LHCN-M2 (cell line): ENCODE measurements at places on chromosomes 16 and 17. TPM values are rescaled to one million over a fixed set of nuclear protein-coding genes. Genes with fewer than 3 reads are reported as not detected.

- DNase-seq, result no peak
Observed at GRCh38 chr17:27463235-27463677, 7.0 kb downstream of the KSR1 start.

GRCh38 chr16:82524976-82525375, 101.8 kb upstream of the CDH13 start:
- peak; percentile 28 for DNase-seq

- DNase-seq, result no peak
Observed at GRCh38 chr17:62101090-62101489, 36.0 kb upstream of the MED13 start.

Gene SCGB1C2
- not detected in 2 replicates for total RNA-seq

Gene NACA2
- total RNA-seq, result not detected in 2 replicates

DNA sequence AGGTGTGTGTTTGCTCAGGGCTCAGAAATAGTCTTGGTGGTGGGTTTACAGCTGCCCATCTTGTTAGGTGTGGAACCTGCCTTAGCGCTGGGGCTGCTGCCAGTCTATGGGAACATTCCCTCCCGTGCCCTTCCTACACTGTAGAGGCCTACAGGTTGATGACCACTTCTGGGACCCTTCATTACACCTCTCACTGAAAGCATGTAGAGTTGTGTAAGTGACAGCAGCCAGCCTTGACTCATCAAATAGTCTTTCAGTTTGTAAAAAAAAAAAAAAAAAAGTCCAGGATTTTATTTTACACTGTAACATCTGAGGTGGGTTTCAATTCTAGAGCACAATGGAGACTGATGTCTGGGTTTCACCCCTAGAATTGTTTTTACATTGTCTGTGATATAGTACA, 193.9 kb downstream of the SPECC1 start:
- DNase-seq, result no peak

- DNase-seq, result no peak
Observed at GRCh38 chr17:81825841-81826466, 7.1 kb downstream of the MCRIP1 start.

DNA sequence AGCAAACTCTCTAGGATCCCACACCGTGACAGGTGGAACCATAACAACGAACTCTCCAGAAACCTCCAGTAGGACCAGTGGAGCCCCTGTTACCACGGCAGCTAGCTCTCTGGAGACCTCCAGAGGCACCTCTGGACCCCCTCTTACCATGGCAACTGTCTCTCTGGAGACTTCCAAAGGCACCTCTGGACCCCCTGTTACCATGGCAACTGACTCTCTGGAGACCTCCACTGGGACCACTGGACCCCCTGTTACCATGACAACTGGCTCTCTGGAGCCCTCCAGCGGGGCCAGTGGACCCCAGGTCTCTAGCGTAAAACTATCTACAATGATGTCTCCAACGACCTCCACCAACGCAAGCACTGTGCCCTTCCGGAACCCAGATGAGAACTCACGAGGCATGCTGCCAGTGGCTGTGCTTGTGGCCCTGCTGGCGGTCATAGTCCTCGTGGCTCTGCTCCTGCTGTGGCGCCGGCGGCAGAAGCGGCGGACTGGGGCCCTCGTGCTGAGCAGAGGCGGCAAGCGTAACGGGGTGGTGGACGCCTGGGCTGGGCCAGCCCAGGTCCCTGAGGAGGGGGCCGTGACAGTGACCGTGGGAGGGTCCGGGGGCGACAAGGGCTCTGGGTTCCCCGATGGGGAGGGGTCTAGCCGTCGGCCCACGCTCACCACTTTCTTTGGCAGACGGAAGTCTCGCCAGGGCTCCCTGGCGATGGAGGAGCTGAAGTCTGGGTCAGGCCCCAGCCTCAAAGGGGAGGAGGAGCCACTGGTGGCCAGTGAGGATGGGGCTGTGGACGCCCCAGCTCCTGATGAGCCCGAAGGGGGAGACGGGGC, 1.3 kb downstream of the SPN start:
- DNase-seq, result no peak

Gene WDR45B
- 90.8 and 116 TPM in 2 replicates for total RNA-seq

GRCh38 chr16:337437-337836, 15.1 kb downstream of the AXIN1 start:
- no peak for DNase-seq

GRCh38 chr16:30569281-30569680, 2.2 kb downstream of the ZNF688 start:
- DNase-seq, result no peak

DNA sequence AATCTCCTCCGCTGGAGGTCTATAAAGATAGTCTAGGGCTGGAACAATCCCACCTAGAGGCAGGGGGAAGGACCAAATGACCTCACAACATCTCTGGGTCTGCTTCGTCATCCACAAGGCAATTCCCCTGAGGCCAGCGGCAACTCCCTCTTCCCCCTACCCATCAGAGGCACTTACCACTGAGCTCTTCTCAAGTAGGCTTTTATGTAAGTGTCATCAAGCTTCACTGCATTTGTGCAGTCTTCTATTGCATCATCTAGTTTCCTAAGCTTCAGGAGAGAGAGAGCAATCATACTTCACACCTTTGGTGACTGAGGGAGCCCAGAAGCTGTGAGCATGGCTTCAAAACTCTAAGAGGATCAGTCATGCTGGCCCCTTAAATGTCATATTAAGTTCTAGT, 21.0 kb downstream of the CNP start:
- DNase-seq, result no peak

Gene HSD17B1
- 0.26 and 0.34 TPM in 2 replicates for total RNA-seq

DNA sequence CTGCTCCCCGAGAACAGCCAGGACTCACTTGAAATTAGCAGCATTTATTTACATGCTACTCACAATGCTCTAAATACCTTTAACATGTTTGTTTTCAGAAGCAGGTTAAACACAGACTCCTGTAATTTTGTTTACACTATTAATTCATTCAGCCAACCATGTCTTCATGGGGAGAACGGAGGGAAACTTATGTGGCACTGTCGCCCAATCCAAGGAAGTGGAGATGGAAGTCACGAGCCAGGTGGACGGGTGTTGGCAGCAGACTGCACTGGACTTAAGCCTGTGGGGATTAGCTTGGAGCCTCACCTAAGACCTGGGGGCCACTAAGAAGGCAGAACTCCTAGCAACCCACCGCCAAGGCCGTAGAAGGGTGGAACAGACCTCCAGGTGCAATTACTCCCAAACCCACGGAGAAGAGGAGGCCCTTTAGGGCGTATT, 8.8 kb upstream of the GFAP start:
- DNase-seq, result no peak

Gene ITGA2B
- total RNA-seq, result 0.40 TPM in 1 of 2 replicates, not detected in the other

Gene SEPTIN12
- not detected in 2 replicates for total RNA-seq

Gene KRT9
- total RNA-seq, result not detected in 2 replicates

Gene AXIN1
- 21.6 and 22.8 TPM in 2 replicates for total RNA-seq

GRCh38 chr17:79057737-79058385, 16.8 kb upstream of the ENGASE start:
- no peak for DNase-seq

Gene IKZF3
- not detected in 2 replicates for total RNA-seq

- no peak for DNase-seq
Observed at GRCh38 chr17:40364906-40365305, 369 bp upstream of the GJD3 start.

GRCh38 chr17:35159940-35160339, 12.3 kb downstream of the UNC45B start:
- DNase-seq, result no peak

- DNase-seq, result peak; percentile 75
Observed at GRCh38 chr17:7838090-7839075, 4.4 kb downstream of the KDM6B start.

Gene TMC5
- total RNA-seq, result not detected in 2 replicates

Gene PERCC1
- total RNA-seq, result not detected in 2 replicates

DNA sequence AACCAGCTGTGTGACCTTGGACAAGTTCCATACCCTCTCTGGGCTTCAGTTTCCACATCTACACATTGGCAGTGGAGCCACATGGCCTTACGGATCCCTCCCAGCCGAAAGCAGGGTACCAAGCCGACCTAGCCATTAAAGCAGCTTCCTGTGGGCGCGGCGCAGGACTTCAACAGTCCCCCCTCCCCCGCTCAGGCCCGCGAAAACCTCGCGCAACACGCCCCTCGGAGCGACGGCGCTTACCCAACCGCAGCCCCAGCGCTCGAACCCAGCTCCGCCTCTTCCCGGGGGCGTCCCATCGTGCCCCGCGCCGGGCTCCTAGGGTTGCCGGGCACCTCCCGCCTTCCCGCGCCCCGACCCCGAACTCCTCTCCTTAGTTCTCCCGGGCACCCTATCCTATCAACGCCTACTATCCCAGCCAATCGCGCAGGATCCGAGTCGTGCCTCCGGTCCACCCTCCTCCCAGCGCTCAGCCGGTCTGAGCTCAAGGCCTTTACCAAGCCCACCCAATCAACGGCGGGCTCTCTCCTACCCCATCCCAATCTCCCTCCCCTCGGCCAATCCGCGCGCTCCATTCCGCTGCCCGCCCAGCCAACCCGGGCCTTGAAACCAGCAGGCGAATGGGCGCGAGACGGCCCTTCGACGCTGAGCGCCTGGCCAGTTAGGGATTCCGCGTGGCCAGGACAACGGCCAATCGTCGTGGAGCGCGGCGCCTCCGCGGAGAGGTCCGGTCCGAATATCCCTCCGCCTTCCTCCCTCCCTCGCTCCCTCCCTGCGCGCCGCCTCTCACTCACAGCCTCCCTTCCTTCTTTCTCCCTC, at the start of gene KPNB1:
KPNB1 (plus strand) TSS at position 767 of the 819 bp plus-strand sequence. CDS start 326 bp downstream, outside the sequence.
- DNase-seq, result peak; percentile 100

- DNase-seq, result peak; percentile 81
Observed at GRCh38 chr17:46056800-46057304, 57.8 kb downstream of the STH start.

GRCh38 chr16:10428433-10429168, 42.7 kb downstream of the ATF7IP2 start:
- no peak for DNase-seq

DNA sequence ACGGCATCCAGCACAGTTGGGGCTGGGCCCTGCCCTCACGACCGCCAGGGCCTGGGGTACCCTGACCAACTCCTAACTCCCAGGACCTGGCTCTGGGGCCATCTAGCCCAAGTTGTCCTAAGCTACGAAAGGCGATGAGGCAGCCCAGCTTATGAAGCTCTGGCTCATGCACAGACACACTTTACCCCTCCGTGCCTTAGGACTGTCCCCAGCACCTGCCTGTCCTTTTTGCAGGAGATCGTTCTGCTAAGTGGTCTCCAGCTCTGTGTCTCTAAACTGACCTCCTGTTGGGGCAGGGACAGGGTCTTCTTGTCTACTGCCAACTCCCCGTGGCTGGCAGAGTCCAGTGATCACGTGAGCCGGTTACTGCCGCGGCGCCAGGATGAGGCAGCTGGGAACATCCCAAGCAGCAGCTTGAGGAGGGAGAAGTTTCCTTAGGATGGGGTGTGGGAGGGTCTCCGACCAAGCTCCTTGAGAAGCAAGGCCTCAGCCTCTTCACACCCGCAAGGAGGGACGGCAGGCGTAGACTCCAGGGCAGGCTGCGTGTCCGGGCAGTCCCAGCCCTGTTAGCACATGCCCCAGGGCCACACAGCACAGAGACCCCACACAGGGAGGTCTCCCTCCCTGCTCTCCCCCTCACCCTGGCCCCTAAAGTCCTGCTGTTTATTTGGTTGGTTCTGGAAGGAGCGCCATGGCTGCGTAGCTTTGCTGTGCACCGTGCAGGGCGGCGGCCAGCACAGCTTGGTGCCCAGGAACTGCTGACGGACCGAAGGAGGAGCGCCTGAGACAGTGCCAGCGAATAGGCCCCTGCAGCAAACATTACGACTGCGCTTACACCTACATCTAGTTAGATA, 16.4 kb upstream of the METRNL start:
- DNase-seq, result no peak

DNA sequence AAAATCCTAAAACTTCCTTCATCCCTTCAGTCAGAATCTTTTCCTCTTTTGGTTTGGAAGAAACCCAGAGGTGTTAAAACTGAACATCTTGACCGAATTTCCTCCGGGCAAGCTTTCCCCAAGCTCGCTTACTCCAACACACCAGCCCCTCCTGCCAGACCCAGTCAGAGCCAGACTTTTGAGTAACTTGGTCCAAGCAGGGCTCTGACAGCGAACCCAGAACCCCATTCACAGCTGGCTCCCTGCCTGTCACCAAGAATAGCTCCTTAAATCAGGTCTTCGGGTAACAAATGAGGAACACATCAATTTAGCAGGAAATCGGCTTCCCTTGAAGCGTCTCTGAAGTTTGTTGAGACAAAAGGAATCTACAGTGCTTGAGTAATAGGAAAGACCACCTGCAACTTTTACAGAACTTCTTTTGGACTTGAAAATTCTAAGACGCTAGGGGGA, 27.3 kb downstream of the GAS7 start:
- DNase-seq, result no peak

GRCh38 chr16:4945560-4946502, 8.9 kb upstream of the PPL start:
- peak; percentile 43 for DNase-seq

DNA sequence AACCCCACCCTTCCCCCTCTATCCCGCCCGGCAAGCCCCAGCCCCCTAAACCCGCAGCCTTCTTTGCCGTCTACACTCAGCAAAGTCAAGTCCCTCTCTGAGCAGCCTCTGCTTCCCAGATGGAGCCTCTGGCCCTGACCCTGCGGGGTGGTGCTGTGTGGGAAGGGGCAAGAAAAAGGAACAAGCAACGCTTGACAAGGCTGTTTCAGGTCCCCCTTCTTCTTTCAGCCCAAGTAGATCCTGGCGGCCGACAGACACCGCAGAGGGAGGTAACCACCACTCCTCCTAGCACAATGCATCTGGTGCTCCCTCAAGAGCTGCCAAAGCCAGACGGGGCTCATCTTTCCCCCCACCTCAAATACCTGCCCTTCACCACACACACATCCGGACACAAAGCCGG, 178.3 kb downstream of the ENGASE start:
- DNase-seq, result no peak

GRCh38 chr17:55246583-55246982, 18.2 kb upstream of the HLF start:
- DNase-seq, result no peak

DNA sequence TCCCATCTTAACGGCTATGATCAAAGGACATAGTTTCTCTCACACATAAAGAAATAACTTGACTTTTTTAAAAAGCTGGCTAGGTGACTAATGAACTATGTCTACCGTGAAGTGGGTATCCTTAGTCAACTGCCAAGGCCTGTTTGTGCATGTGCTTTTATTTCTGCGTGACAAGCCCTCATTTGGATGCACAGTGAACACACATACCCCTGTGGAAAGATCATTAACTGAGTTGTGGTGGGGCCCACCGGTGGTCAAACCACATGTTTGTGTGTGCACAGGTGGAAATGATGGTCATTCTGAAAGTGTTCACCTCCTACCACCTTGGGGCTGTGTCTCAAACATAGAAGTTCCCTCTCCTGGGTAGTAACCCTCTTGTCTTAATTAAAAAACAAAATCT, 256.1 kb upstream of the SALL1 start:
- DNase-seq, result no peak

DNA sequence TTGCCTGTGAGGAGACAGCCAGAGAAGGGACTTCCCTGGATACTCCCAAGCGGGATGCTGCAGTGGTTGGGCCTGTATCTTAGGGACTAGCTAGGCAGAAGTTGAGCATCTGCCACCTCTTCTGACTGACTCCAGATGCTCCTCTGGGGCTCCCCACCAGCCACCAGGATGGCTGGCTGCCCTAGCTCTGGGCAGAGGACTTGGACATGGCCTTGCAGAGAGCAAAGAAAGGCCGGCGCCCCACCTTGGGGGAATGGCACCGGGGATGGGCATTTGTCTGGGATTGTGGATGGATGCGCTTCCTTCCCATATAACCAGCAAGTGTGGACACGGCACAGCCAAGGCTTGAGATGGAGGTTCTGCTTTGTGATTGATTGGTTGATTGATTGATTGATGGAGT, 69.0 kb downstream of the OR1D5 start:
- no peak for DNase-seq

Gene PLA2G10
- total RNA-seq, result not detected in 2 replicates

Gene IGSF6
- not detected in 2 replicates for total RNA-seq

Gene CD79B
- total RNA-seq, result not detected in 2 replicates

- DNase-seq, result peak; percentile 56
Observed at GRCh38 chr17:81735264-81736102, 23.4 kb downstream of the SLC25A10 start.
